Stimulated activated CD8-positive, alpha-beta memory T cell treated with anti-CD3 and anti-CD28 coated beads, Interleukin-2, amount 100 ng/mL, for 1 hour (primary cell): ENCODE measurements at places on chromosomes 7 and 10.

DNA sequence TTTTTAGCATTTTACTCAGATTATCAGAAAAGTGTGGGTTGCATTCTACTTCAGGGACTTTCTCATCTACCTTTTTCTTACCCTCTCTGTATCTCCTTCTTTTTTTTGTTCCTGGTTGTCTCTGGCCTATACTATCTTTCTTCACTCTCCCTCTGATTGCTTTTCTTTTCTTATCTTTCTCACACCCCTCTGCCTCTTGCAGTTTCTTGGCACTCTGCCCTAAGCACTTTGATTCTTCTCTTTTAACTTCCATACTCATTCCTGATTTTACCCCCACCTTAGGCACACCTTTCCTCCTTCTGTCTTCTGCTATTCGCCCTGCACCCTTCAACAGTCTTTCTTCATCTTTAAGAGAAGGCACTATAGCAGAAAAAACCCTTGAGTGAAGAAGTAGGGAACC lies 92.8 kb upstream of the HPS1 start:
- no peak for DNase-seq

DNA sequence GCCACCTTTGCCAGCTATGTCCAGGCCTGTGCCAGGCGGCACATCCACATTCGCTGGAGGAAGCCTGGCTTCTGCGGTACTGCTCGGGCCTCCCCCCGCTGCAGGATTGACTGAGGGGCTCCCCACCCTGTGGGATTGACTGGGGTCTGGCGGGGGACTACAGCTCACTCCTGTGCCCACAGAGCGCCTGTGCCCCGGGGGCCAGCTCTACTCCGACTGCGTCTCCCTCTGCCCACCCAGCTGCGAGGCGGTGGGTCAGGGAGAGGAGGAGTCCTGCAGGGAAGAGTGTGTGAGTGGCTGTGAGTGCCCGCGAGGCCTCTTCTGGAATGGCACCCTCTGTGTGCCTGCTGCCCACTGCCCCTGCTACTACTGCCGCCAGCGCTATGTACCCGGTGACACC lies 6.7 kb upstream of the ZNF467 start:
- DNase-seq: no peak

- DNase-seq: no peak
Measured at GRCh38 chr10:122553341-122553740, 7.2 kb upstream of the DMBT1 start.

GRCh38 chr7:116180302-116180701 lies 30.0 kb upstream of the TES start:
- DNase-seq: no peak
